ENCODE measurements at places on chromosomes 13 and 19.
A peak's percentile ranks its signal among the peaks of the same experiment; 100 is the strongest.

- DNase-seq: no peak
Measured at GRCh38 chr19:12946731-12947496, 1.3 kb downstream of the RAD23A start.

- peak; percentile 43 for DNase-seq
Measured at GRCh38 chr19:41449079-41449864, 6.3 kb downstream of the ERICH4 start.

- DNase-seq: no peak
Measured at GRCh38 chr19:19338082-19338481, 17.5 kb downstream of the MAU2 start.

DNA sequence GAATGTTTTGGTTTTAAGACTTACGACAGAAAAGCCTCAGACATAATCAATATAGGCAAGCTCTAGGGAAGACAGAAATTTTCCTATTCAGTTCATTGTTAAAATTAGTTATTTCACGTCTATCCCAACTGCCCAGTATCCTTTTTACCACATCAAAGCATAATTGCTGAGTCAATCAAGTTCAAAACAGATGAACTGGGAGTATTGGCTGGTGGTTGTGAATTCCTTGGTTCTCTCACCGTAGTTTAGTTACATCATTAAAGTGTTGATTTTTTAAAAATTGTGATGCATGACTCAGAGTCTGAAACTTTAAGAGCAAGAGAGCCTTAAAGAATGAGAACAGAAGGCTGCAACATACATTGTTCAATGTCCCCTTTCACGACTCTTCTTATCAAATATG, 143.3 kb upstream of the FREM2 start:
- DNase-seq: no peak

DNA sequence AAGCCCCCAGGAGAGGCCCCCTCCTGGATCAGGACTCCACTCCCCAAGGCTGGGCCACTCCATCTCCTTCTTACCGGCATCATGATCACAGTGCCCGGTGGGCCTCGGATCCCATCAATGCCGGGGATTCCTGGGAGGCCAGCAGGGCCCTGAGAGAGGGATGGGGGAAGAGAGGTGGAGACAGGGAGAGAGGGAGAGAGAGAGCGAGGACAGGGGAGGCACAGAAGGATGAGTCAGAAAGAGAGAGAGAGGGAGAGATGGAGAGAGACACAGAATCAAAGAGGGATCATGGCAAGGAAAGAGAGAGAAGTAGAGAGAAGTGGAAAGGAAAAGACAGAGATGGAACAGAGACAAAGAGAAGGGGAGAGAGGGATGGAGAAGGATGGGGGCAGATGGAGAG, 13.8 kb downstream of the COL5A3 start:
- no peak for DNase-seq

DNA sequence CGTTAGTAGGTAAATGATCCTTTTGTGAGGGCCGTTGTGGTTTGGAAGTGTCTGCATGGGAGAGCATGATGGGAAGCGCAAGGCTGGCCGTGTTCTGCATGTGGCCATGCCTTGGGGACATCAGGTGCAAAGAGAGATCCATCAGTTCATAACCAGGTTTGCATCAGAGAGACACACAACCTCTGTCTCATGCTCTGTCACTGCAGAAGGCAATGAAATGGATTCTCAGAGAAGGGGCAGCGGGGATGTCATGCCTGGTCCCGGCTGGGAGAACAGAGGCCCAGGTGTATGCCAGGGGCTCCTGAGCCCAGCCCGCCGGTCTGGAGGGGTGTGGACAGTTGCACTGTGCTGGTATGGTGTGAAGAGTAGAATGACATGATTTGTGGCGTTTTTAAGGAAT, 60.2 kb downstream of the GGACT start:
- DNase-seq: no peak

- DNase-seq: peak; percentile 17
Measured at GRCh38 chr19:3544742-3545668, 6.0 kb downstream of the TEKTIP1 start.

DNA sequence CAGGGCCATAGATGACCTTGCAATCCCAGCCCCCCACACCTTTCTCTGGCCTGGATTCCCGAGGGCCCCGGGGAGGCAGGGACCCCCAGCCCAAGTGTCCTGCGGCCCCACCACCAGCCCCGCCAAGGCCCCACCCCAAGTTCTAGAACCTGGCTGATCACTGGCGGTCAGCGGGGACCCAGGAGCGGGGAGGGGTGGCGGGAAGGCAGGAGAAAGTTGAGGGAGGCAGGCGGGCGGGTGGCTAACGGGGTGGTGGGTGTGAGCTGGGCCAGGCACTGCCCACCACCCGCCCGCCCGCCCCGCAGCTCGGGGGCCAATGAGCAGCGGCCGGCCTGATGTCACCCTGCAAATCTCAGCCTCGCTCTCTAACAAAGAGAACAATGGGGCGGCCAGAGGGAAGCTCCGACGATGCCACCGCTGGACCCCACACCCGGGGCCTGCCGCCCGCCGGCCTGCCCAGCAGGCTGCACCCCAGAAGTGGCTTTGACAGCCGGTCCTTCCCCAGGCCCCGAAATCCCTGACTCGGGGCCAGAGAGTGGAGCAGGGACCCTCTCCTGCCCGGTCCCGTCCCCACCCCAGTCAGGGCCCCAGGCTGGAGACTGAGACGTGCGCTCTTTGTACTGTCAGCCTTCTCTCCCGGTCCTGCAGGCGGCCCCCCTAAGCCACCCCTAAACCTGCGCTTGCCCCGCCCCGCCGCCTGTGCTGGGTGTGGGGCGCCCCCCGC, 1.6 kb downstream of the MEX3D start:
- DNase-seq: no peak

DNA sequence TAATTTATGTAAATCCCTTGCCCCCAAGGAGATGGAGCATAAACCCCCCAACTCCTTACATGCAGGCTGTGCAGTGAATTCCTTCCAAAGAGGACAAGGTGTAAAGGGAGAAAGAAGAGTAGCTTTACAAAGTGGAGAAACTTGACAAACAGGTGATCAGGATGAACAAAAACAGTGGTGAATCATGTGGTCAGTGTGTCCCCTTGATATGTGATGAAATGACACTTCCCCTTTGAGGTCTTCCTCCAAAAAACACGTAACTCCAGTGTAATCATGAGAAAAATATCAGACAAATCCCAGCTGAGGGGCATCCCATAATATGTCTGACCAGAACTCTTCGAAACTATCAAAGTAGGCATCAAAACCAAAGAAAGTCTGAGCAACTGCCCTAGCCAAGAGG, 29.5 kb upstream of the AKT2 start:
- DNase-seq: no peak

DNA sequence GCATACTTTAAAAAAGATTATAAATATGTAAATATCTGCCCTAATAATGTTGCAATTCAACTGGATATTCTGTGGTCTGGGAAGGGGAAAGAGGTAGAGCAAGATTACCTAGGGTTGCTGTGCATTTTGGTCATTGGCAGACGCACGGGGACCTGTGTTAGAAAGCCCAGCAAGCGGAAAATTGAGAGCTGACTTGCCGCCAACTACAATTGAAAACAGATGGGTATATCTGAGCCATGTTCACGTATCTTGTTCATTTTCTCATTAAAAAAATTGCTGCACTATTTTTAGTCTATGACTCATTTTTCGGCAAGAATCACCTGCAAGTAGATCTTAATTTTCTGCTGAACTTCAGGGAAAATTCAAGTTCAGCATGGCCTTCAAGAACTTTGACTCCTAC, 308.5 kb upstream of the TMTC4 start:
- DNase-seq: no peak

GRCh38 chr13:41311406-41312175, 524 bp downstream of the NAA16 start:
- DNase-seq: no peak

DNA sequence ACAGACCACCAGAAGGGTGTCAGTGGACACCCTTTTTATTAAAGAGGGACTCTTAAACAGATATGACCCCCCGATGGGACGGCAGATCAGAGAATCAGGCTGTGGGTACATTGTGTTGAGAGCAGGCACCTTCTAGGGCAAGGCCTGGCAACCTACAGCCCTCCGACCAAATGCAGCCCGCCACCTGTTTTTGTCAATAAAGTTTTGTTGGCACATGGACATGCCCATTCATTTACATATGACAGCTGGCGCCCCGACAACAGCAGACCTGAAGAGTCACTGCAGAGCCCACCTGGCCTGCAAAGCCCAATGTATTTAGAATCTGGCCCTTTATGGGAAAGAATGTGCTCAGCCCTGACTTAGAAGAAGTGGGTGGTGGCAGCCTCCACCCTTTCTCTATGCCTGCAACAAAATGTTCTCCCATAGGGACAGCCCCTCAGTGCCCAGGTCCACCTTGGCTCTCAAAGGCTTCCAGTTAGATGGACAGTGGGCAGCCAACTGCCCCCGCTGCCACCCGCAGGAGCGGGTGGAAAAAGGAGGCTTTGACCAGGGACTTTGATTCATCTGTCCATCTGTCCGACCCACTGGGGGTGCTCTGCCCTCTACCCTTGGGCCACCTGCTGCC, 184.9 kb downstream of the PTPRS start:
- no peak for DNase-seq

DNA sequence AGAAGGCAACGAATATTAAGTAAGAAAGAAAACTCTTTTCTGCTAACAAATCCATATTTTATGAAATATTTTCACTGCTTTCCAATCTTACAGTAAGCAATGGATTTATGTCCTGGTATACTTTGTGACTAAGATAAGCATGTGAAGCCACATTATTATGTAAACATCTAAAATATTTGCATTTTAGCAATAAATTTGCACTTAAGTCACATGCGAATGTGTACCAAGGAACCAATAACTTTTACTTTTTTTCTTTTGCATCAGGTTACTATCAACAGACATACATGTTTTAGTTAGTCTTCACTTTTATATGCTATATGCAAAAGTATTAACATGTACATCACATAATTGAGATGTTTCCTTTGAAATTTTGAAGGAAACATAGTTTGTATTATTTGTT, 536.7 kb downstream of the SLITRK6 start:
- DNase-seq: no peak

DNA sequence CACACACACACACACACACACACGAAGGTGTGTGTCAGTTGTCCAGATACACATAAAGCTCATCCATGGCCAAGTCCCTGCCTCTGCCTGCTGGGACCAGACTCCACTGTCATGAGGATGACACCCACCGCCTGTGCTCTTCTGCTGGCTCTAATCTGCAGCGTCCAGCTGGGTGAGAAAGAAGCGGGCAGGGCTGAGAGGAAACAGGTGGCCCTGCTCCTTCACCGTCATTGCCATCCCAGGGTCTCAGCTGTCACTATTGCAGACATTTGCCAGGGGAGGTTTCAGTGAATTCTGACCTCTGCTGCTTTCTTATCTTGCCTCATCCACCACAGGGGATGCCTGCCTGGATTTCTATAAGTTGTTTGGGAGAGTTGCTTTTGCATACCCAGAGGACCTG, 31.4 kb downstream of the SCGB2B2 start:
- DNase-seq: no peak

DNA sequence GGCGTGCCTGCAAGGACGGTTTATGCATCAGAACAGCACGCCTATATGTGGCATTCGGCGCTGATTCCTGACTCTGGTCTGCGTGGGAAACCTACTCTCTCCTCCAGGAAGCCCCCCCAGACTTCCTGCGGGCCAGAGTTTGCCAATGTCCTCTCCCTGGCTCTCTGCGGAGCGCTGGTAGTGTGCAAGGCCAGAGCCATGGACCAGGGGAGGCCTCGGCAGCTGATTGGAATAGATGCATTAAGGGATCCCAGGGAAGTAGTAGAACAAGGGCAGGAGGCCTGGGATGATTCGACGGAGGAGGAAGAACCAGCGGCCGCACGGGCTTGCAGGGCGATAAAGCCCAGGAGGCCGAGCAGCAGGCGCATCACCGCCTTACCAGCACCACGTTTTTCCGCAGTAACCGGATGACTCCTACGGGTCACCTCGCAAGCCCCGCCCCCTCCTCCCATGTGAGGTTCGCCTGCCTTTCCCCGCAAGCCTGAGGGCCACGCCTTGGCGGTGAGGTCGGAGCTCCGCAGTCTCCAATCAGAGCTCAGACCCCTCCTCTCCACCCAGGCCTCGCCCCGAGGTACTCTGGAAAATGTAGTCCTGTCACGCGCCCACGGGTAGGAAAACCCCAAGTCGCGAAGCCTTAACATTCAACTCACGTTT, 5.0 kb downstream of the CLEC11A start:
- DNase-seq: no peak

DNA sequence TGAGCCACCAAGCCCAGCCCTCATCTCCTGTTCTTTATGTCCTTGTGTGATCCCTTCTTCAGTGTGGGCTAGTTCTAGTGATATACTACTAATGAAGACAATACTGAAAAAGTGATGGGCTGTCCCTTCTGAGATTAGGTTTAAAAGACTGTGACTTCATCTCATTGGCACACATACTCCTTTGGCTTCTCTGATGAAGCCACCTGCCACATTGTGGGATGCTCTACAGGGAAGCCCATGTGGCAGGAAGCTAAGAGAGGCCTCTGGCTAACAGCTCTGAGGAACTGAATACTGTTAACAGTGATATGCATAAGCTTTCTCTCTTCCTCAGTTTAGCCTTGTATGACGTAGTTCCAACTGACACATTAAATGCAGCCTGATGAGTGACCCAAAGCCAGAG, 13.6 kb downstream of the CSNK1A1L start:
- DNase-seq: no peak

DNA sequence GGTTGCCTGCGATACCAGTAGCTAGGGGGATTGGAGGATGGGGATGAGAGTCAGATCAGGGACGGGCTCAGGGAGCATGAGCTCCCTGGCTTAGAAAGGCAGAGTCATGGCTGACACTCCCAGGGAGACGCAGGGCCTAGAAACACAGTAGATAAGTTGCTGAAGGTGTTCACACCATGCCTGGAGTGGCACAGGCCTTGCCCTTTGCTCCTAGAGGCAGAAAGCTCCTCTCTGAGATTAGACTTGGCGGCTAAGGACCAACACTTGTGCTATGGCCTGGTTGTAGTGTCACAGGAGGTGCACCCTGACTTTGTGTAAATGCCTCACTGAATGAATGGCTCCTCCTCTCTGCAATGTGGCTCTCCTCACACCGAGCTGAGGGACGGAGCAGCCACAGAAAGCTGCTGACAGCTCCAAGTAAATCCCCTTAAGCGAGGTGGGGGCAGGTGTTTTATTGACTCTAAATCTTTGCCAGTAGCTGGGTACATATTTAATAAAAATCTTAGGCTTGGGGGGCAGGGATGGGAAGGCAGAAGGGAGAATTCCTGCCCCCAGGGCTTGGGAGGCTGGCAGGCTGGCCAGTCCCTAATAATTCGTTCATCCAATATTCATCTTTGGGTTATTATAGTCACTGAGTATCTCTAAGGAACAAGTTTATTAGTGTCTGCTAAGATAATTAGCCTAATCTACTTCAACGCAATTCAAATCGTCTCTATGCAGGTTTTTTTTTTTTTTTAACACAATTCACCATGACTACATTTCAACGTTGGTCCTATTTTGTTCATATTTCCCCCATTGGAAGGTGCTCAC, 54.9 kb downstream of the SIAH3 start:
- no peak for DNase-seq
